Heart right ventricle (tissue), 16 donors: ENCODE measurements at places on chromosomes 7 and 10. TPM values are rescaled to one million over a fixed set of nuclear protein-coding genes. Genes with fewer than 3 reads are reported as not detected.

- H3K4me3 ChIP-seq, result no peak overlapping the region
- no peaks in the 10 kb centered on the region for H3K36me3 ChIP-seq
- H3K27ac ChIP-seq, result no peak overlapping the region
Observed at GRCh38 chr10:47438857-47439474, 44.9 kb downstream of the ANXA8 start.

- no peaks in the 10 kb centered on the region for H3K27me3 ChIP-seq
- H3K27ac ChIP-seq, result no peak overlapping the region
- H3K36me3 ChIP-seq, result no peaks in the 10 kb centered on the region
- H3K4me1 ChIP-seq, result no peaks in the 10 kb centered on the region
Observed at GRCh38 chr7:17952387-17952786, 12.1 kb upstream of the SNX13 start.

- DNase-seq, result no peak
- peaks cover 6% of the 10 kb centered on the region for H3K4me1 ChIP-seq
- H3K27me3 ChIP-seq, result no peaks in the 10 kb centered on the region
- H3K27ac ChIP-seq, result no peak overlapping the region
- peaks cover 4% of the 10 kb centered on the region for H3K36me3 ChIP-seq
- no peak overlapping the region for H3K4me3 ChIP-seq
Observed at GRCh38 chr7:135189221-135189662, 18.7 kb upstream of the CYREN start.

DNA sequence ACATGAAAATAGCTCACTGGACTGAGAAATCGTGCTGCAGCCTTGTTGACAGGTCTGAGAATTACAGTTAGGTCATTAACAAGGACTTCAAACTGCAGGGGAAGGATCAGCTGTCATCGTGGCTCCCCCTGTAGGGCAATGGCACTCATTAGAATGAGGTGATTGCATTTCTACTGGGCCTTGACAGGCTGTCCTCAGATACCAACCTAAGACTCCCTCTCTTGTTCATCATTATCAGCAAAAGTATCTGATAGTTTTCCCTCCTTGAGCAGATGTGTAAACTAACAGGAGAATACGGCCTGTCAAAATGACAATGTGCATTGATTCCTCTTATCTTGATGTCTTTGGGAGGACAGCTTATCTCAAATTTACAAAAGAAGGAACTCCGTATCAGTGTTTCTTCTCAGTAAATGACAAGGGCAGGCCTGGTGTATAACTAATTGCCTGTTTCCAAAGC is 648.5 kb upstream of the LRRN3 start:
- H3K27ac ChIP-seq, result no peak overlapping the region
- H3K4me3 ChIP-seq, result no peak overlapping the region
- no peaks in the 10 kb centered on the region for H3K27me3 ChIP-seq
- H3K4me1 ChIP-seq, result no peaks in the 10 kb centered on the region
- DNase-seq, result peak; percentile 6

DNA sequence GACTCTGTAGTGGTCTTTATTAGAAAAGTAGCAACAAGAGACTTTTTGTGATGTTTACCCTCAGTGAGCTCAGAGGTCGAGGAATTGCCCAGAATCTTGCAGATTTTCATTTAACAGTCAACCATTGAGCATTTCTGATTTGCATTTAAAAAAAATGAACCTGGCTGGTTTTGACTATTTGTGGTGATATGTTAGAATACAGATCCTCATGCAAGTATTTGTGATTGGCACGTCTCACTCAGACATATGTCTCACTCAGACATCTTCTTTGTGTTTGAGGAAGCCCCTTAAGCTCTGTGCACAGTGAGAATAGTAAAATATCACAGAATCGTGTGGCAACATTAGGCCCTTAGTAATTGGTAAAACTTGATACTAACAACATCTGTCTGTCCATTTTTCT is 113.2 kb downstream of the SND1 start:
- no peak overlapping the region for H3K27ac ChIP-seq
- no peak for DNase-seq
- no peaks in the 10 kb centered on the region for H3K4me1 ChIP-seq
- H3K27me3 ChIP-seq, result no peaks in the 10 kb centered on the region

Gene UTF1
- total RNA-seq, result not detected

GRCh38 chr7:107838024-107838601 is 35.1 kb upstream of the SLC26A3 start:
- no peak overlapping the region for H3K27ac ChIP-seq
- no peaks in the 10 kb centered on the region for H3K4me1 ChIP-seq
- no peak for DNase-seq
- no peaks in the 10 kb centered on the region for H3K36me3 ChIP-seq

GRCh38 chr10:117355072-117355471 is 20.2 kb downstream of the PDZD8 start:
- no peaks in the 10 kb centered on the region for H3K4me1 ChIP-seq
- no peak for DNase-seq
- no peaks in the 10 kb centered on the region for H3K27me3 ChIP-seq
- H3K4me3 ChIP-seq, result no peak overlapping the region

- H3K4me3 ChIP-seq, result no peak overlapping the region
- H3K36me3 ChIP-seq, result no peaks in the 10 kb centered on the region
- DNase-seq, result no peak
- H3K27me3 ChIP-seq, result peaks cover 9% of the 10 kb centered on the region
Observed at GRCh38 chr10:129020651-129021330, 446.2 kb upstream of the MGMT start.

Gene ZPBP
- total RNA-seq, result not detected

- H3K4me1 ChIP-seq, result no peaks in the 10 kb centered on the region
- no peaks in the 10 kb centered on the region for H3K27me3 ChIP-seq
- no peak for DNase-seq
- no peak overlapping the region for H3K27ac ChIP-seq
Observed at GRCh38 chr10:75461672-75462649, 30.5 kb downstream of the LRMDA start.

DNA sequence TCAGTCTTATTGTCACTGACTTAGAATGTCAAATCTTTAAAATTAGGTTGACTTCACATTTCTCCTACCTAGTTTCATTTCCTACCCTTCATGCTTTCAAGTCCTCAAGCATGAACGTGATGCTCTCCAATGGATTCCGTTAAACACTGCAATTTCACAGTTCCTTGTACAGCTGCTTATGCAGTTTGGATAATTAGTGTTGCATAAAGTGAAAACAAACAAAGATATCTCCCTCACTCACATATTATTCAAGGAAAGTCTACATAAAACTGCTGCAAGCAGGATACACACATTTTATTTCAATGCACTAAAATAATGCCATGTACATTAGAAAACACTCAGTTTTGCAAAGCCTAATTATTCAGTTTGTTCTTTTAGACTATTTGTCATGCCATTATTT is 214.0 kb downstream of the CRPPA start:
- no peak overlapping the region for H3K27ac ChIP-seq
- H3K4me1 ChIP-seq, result no peaks in the 10 kb centered on the region
- no peaks in the 10 kb centered on the region for H3K36me3 ChIP-seq
- no peak overlapping the region for H3K4me3 ChIP-seq
- H3K27me3 ChIP-seq, result no peaks in the 10 kb centered on the region

DNA sequence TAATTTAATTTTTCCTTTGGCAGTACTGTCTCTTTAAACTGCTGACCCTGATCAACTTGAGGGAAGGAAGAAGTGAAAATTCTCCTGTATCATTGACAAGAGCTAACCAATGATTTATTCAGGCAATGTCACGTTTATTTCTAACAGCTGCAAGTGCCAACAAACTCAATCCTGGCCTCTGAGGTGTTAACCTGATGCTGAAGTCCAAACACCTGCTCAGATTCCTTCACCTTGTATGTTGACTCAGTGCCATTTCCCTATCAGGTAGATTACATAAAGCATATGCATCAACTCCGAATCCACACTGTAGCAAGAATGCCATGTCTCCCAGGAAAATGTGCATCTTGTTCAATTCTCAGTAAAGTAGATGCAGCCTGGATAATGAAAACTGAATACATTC is 820.0 kb downstream of the XPNPEP1 start:
- no peak for DNase-seq
- no peak overlapping the region for H3K27ac ChIP-seq
- no peaks in the 10 kb centered on the region for H3K4me1 ChIP-seq
- no peak overlapping the region for H3K4me3 ChIP-seq

- DNase-seq, result no peak
- peaks cover 4% of the 10 kb centered on the region for H3K4me1 ChIP-seq
- H3K27ac ChIP-seq, result no peak overlapping the region
- no peaks in the 10 kb centered on the region for H3K27me3 ChIP-seq
- H3K4me3 ChIP-seq, result no peak overlapping the region
Observed at GRCh38 chr7:96219378-96220130, 102.3 kb downstream of the SLC25A13 start.

Gene BMPER
- 3.9 TPM for total RNA-seq

- peaks cover 19% of the 10 kb centered on the region for H3K4me1 ChIP-seq
- DNase-seq, result peak; percentile 57
- peak overlapping the region; percentile 56 for H3K27ac ChIP-seq
- no peaks in the 10 kb centered on the region for H3K36me3 ChIP-seq
- H3K27me3 ChIP-seq, result no peaks in the 10 kb centered on the region
Observed at GRCh38 chr7:74002474-74003017, 25.4 kb upstream of the ELN start.

GRCh38 chr7:27095897-27096767 is at the start of gene HOXA1:
TSS of gene HOXA1 (minus strand) at chr7:27096000. CDS start at chr7:27095912, 88 bp downstream.
- H3K4me3 ChIP-seq, result peak within 1 kb of the TSS; percentile 53
- H3K27ac ChIP-seq, result peak within 1 kb of the TSS; percentile 25
- H3K36me3 ChIP-seq, result no peaks in the 10 kb centered on the region
- H3K4me1 ChIP-seq, result peaks cover 32% of the 10 kb centered on the region
- H3K27me3 ChIP-seq, result peaks cover 100% of the 10 kb centered on the region
- no peak for DNase-seq

DNA sequence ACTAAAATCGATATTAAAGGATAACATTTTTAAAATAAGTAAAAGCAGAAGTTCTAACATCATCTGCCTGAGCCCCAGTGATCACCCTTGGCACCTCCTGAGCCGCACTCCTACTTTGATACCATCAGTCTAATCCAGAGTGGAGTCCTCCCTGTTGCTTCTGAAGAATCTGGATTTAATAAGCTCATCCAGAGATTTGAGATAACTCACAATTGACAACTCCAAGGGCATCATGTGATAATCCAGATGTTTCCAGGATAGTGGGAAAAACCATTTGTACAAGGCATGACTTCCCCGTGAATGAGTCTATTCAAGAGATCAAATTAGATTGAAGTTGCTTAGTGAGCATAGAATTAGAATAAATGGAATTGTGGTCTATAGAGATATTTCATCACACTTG is 475.8 kb upstream of the C7orf33 start:
- H3K4me3 ChIP-seq, result no peak overlapping the region
- no peaks in the 10 kb centered on the region for H3K36me3 ChIP-seq
- no peak for DNase-seq
- no peaks in the 10 kb centered on the region for H3K4me1 ChIP-seq

DNA sequence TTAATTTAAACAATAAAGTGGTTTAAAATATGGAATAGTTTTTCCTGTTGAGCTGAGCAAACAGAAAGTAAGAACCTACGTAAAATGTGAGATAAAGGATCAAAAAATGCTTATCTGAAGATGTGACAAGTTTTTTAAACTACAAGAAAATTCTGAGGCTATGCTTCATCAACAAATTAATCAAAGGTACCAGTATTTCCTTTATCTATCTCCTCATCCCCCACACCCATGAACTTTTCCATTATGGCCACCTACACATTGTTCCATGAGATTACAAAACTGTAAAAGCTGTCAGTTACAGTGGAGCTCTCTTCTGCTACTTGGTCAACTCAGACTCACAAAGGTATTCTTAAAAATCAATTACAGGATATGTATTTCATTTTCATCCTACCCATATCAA is 77.4 kb downstream of the ARHGAP12 start:
- H3K36me3 ChIP-seq, result no peaks in the 10 kb centered on the region
- H3K27ac ChIP-seq, result no peak overlapping the region
- no peak overlapping the region for H3K4me3 ChIP-seq

DNA sequence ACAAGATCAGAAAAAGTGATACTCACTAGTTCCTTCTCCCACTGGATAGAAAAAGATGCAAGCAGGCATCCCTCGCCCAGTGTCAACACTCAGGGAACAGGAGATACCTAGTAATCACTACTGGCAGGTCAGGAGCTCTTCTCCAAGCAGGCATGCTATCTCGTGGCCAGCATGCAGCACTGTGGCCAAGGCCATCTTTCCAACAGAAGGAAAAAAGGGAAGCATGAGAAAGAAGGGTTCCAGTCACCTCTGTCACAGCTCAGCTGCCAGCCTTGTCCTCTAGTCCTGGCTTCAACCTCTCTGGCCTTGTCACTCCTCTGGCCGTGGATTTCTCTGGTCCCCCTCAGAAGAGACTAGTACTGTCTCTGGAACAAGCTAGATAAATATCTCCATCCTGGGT is 45.3 kb downstream of the DLG5 start:
- DNase-seq, result no peak
- H3K27ac ChIP-seq, result no peak overlapping the region
- no peak overlapping the region for H3K4me3 ChIP-seq
